Ovary (tissue), 10 donors: ENCODE measurements at places on chromosomes 5 and 9. TPM values are rescaled to one million over a fixed set of nuclear protein-coding genes. Genes with fewer than 3 reads are reported as not detected.

Gene PCDHB8
- 1.2 TPM for total RNA-seq

Gene RPL35
- total RNA-seq, result 2,771 TPM

Gene CTSV
- not detected for total RNA-seq

Gene ANKRD34B
- not detected for total RNA-seq

Gene PSD2
- total RNA-seq, result 0.17 TPM

Gene PCSK5
- total RNA-seq, result 18.7 TPM

Gene CCDC69
- 30.7 TPM for total RNA-seq

Gene PIGO
- 19.6 TPM for total RNA-seq

Gene THG1L
- total RNA-seq, result 14.3 TPM

Gene CCDC171
- total RNA-seq, result 4.3 TPM

Gene SNCAIP
- 30.8 TPM for total RNA-seq

Gene TAF1L
- not detected for total RNA-seq

Gene DCANP1
- not detected for total RNA-seq

Gene C9orf50
- not detected for total RNA-seq

Gene MED22
- total RNA-seq, result 26.7 TPM

Gene ROR2
- 32.4 TPM for total RNA-seq

Gene GRM6
- total RNA-seq, result not detected

Gene ACOT12
- not detected for total RNA-seq

Gene PCDHGB1
- total RNA-seq, result 3.7 TPM

Gene PCDH12
- 3.1 TPM for total RNA-seq

Gene SLC28A3
- 0.82 TPM for total RNA-seq

Gene EHMT1
- 44.9 TPM for total RNA-seq

Gene QRFP
- not detected for total RNA-seq

Gene ORM2
- not detected for total RNA-seq

Gene NR4A3
- total RNA-seq, result 62.1 TPM

Gene EMB
- total RNA-seq, result 13.5 TPM

Gene NIM1K
- 0.38 TPM for total RNA-seq

Gene CDC14B
- 13.8 TPM for total RNA-seq

Gene TAF11L7
- not detected for total RNA-seq

Gene SCGB3A2
- 0.47 TPM for total RNA-seq

Gene CD74
- total RNA-seq, result 750 TPM

Gene SUB1
- 180 TPM for total RNA-seq

Gene PAPPA
- total RNA-seq, result 4.6 TPM

Gene GPX3
- 195 TPM for total RNA-seq

Gene GNAQ
- 57.0 TPM for total RNA-seq

Gene FGD3
- 6.7 TPM for total RNA-seq

Gene FOXD4L5
- total RNA-seq, result 0.07 TPM

Gene CCDC192
- 1.1 TPM for total RNA-seq

Gene HRH2
- 0.81 TPM for total RNA-seq

Gene FAM169A
- 13.4 TPM for total RNA-seq

Gene CDKN2A
- total RNA-seq, result 7.6 TPM
